ENCODE measurements at places on chromosomes 7 and 10. TPM values are rescaled to one million over a fixed set of nuclear protein-coding genes. Genes with fewer than 3 reads are reported as not detected.

- no peak overlapping the region for H3K27ac ChIP-seq
- no peak overlapping the region for H3K4me3 ChIP-seq
- no peaks in the 10 kb centered on the region for H3K4me1 ChIP-seq
These were observed 392.9 kb downstream of the SUGCT start for GRCh38 chr7:40527723-40528122.

DNA sequence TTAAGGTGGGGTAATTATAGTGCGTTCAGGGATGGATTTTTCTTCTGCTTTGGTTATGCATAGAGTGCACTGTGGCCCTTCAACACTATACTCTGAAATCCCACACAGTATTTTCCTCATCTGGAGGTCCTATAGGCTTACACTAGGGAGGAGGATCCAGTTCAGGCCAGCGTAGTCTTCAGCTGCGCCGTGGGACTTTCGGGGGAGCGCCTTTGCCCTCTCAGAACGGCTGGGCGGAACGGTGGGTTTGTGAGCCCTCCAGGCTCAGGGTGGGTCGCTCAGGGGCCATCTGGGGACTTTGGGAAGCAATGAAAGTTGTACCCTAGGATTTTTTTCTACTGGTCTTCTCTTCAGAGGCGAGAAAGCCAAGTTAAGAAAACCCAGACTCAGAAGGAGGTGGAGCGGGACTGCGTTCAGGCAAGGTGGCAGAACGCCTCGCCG lies 652 bp upstream of the VPS26A start:
- H3K27ac ChIP-seq, result peak overlapping the region; percentile 92
- peak; percentile 77 for DNase-seq
- peaks cover 4% of the 10 kb centered on the region for H3K4me1 ChIP-seq
- no peaks in the 10 kb centered on the region for H3K27me3 ChIP-seq
- peak overlapping the region; percentile 98 for H3K4me3 ChIP-seq
- H3K36me3 ChIP-seq, result no peaks in the 10 kb centered on the region

DNA sequence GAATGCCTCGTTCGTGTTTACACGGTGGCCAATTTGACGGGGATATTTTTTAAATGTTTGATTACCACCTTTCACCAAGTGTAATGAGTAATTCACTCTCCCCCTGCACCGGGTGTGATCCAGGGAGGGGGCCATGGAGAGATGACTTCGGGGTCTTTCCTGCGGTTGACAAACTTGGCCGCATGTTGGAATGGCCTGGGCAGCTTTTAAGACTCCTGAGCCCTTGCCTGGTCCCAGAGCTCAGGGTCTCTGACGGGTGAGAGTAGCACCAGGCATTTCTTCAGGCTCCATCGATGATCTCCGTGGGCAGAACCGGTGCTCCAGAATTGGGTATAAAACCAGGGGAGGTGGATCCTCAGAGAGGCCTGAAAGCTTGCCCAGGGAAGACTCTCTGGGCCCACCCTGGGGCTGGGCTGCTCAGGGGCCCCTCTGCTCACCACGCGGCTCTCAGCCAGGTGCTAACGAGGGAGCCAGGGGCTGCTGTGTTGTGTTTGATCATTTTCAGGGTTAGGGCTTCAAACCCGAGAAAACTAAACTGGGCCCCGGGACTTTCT lies 882 bp downstream of the ZNF282 start:
- H3K27ac ChIP-seq, result peak overlapping the region; percentile 88
- peak; percentile 13 for DNase-seq
- peaks cover 32% of the 10 kb centered on the region for H3K36me3 ChIP-seq
- no peaks in the 10 kb centered on the region for H3K27me3 ChIP-seq
- H3K4me3 ChIP-seq, result peak overlapping the region; percentile 99

- no peaks in the 10 kb centered on the region for H3K36me3 ChIP-seq
- DNase-seq, result no peak
- H3K27me3 ChIP-seq, result no peaks in the 10 kb centered on the region
- no peak overlapping the region for H3K4me3 ChIP-seq
- no peak overlapping the region for H3K27ac ChIP-seq
These were observed 17.3 kb downstream of the GNA12 start for GRCh38 chr7:2826771-2827170.

- H3K27ac ChIP-seq, result no peak overlapping the region
- H3K4me3 ChIP-seq, result no peak overlapping the region
- H3K36me3 ChIP-seq, result no peaks in the 10 kb centered on the region
- H3K4me1 ChIP-seq, result no peaks in the 10 kb centered on the region
These were observed 65.9 kb upstream of the CC2D2B start for GRCh38 chr10:95841661-95842498.

- H3K27me3 ChIP-seq, result no peaks in the 10 kb centered on the region
- no peak overlapping the region for H3K27ac ChIP-seq
- no peaks in the 10 kb centered on the region for H3K36me3 ChIP-seq
- no peak overlapping the region for H3K4me3 ChIP-seq
These were observed 53.3 kb downstream of the CDHR3 start for GRCh38 chr7:106016331-106016730.

- H3K36me3 ChIP-seq, result peaks cover 79% of the 10 kb centered on the region
- no peak overlapping the region for H3K27ac ChIP-seq
- no peaks in the 10 kb centered on the region for H3K27me3 ChIP-seq
These were observed 10.4 kb upstream of the CLCN1 start for GRCh38 chr7:143305423-143306070.

GRCh38 chr10:48511875-48512231 lies 93.0 kb downstream of the ARHGAP22 start:
- H3K27ac ChIP-seq, result no peak overlapping the region
- H3K36me3 ChIP-seq, result no peaks in the 10 kb centered on the region
- no peaks in the 10 kb centered on the region for H3K27me3 ChIP-seq
- H3K4me3 ChIP-seq, result no peak overlapping the region
- no peak for DNase-seq
- no peaks in the 10 kb centered on the region for H3K4me1 ChIP-seq

DNA sequence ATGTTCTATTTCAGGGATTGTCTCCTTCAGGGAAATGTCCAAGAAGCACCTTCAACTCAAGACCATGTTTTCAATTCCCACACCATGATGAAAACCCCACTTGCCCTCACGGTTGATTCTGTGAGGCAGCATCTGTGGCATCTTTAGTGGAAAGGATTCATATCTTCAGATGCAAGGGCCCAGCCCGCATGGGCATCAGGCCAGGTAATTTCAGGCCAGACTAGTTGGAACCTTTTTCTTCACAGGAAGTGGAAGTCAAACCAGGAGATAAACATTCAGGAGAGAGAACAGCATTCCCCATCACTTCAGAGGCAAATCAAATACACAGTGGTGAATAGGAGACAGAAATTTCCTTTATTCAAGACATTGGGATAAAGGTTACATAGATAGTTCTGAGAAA lies 88.8 kb downstream of the JCAD start:
- no peak for DNase-seq
- H3K27me3 ChIP-seq, result no peaks in the 10 kb centered on the region

DNA sequence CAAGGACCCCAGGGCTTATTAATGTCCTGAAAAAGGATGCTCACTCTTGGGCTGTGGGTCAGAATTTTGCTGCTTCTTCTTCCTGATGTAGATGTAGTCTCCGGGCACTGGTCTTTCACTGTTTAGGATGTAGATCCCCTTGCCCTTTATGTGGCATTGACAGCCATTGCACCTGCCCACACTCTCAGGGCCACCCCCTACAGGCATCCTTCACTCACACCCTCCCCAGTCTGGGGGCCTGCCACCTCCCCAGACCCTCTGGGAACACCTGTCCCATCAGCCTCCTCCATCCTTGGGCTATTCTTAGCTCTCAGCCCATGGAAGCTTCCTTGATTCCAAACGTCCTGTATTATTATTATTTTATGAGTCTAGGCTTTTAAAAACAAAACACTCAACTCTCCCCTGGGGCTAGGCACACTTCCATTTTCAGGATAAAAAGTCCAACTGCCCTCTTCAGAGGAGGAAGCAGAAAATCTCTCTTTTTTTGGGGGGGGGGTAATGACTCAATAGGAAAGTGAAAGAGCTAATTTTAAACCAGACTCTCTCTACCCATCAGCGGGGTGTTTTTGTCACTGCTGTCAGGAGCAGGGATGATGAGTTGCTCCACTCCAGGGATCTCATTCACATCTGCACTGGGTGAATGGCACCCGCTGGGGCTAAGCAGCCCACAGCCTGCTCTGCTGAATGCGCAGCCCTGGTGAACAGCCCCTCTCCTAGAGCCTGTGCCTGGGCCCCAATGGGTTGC lies 11.5 kb upstream of the KLRG2 start:
- peak; percentile 75 for DNase-seq
- H3K4me1 ChIP-seq, result peaks cover 9% of the 10 kb centered on the region
- H3K27me3 ChIP-seq, result no peaks in the 10 kb centered on the region
- H3K36me3 ChIP-seq, result no peaks in the 10 kb centered on the region
- H3K4me3 ChIP-seq, result no peak overlapping the region

- H3K4me1 ChIP-seq, result peaks cover 35% of the 10 kb centered on the region
- H3K27me3 ChIP-seq, result no peaks in the 10 kb centered on the region
- peak within 1 kb of the TSS; percentile 78 for H3K4me3 ChIP-seq
- DNase-seq, result peak; percentile 81
- H3K36me3 ChIP-seq, result no peaks in the 10 kb centered on the region
These were observed at the start of gene TES for GRCh38 chr7:116210345-116211005. Gene TES (plus strand): TSS chr7:116210539. CDS start chr7:116210708, 169 bp downstream.

- H3K36me3 ChIP-seq, result no peaks in the 10 kb centered on the region
- H3K4me1 ChIP-seq, result no peaks in the 10 kb centered on the region
- no peak overlapping the region for H3K4me3 ChIP-seq
These were observed 1.6 kb downstream of the SAMD9L start for GRCh38 chr7:93146472-93147141.

DNA sequence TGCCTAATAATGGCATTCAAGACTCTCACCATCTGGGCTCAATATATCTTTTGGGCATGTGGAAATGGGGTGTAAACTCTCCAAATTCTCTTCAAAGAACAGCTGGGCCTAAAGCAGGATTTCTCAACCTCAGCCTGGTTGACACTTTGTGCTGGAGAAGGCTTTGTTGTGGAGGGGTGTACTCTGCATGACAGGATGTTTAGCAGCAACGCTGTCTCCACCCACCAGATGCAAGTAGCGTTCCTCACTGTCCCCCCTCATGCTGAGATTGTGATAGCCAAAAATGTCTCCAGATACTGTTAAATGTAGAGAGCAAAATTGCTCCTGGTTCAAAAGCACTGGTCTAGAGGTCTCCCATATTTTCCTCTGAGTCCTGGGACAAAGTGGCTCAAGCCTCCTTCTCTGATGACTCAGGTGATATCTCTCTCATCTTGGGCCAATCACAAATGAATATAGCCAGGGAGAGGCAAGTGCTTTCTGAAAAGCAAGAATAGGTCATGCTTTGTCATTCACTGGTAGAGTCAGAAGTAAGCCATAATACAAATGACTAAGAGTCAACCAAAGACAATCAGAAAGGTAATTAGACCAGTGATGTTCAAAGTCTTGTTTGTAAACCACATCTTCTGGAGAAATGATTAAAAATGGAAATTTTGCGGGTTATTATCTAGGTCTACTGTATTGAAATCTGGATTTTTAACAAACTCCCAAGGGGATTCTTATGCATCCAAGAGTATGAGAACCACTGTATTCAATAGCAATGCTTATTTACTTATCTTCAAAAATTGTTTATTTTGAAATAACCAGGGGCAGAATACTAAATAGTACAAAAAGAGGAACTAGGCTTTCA lies 330.8 kb downstream of the PTEN start:
- H3K4me1 ChIP-seq, result no peaks in the 10 kb centered on the region
- no peaks in the 10 kb centered on the region for H3K36me3 ChIP-seq
- peaks cover 2% of the 10 kb centered on the region for H3K27me3 ChIP-seq

DNA sequence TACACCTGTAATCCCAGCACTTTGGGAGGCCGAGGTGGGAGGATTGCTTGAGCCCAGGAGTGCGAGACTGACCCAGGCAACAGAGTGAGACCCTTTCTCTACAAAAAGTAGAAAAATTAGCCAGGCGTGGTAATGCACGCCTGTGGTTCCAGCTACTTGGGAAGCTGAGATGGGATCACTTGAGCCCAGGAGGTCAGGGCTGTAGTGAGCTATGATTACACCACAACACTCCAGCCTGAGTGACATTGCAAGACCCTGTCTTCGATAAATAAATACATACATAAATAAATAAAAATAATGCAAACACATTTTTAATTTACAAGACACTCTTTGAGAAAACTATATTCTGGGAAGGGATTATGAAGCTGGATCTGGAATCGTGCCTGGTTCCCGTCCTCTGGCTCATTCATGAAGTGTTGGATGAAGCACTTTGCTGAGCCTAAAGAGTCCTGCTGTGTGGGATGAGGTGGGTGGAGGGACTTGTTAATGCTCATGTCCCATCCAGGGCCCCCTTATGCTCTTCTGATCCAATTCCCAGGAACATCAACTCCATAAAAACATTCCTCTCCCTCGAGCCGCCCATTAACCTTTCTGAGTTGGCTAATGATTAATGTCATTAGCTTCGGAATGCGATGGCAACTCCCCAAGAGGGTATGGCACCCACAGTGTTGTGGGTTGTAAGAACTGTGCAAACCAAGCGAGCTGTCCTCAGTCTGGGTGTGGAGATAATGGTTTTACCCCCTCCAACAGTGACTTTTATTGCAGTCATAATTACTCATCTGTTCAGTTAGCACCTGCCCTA lies 236.3 kb downstream of the BAMBI start:
- H3K4me3 ChIP-seq, result no peak overlapping the region
- no peak overlapping the region for H3K27ac ChIP-seq
- no peaks in the 10 kb centered on the region for H3K27me3 ChIP-seq
- DNase-seq, result no peak
- no peaks in the 10 kb centered on the region for H3K36me3 ChIP-seq

SYT15 gene
- 0.64 TPM for total RNA-seq

CYP2C19 gene
- not detected for total RNA-seq

RTKN2 gene
- total RNA-seq, result 21.9 TPM

ACSM6 gene
- not detected for total RNA-seq

ITIH2 gene
- total RNA-seq, result not detected

HPS1 gene
- total RNA-seq, result 40.6 TPM

CLDN4 gene
- 0.17 TPM for total RNA-seq

CTTNBP2 gene
- total RNA-seq, result 26.3 TPM

GIMAP8 gene
- not detected for total RNA-seq

C10orf105 gene
- not detected for total RNA-seq
